ENCODE measurements at places on chromosomes 6 and 20.

DNA sequence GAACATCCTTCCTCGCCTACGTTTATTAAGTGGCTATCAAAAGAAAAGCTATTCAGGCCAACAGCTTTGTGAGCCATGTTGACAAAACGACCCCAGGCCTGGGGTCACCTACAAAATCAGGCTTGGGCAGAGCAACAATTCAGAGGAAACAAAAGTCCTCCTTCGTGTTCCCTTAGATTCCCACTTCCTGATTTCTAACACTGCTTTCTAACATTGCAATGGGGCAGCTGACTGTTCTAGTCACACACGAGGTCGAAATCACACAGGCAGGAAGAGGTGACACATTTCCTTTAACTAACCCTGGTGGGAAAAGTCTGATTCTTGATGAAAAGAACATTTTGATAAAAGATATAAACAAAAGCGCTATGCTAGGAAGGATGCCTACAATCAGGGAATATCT is 31.9 kb downstream of the WDR27 start:
- DNase-seq, result no peak

DNA sequence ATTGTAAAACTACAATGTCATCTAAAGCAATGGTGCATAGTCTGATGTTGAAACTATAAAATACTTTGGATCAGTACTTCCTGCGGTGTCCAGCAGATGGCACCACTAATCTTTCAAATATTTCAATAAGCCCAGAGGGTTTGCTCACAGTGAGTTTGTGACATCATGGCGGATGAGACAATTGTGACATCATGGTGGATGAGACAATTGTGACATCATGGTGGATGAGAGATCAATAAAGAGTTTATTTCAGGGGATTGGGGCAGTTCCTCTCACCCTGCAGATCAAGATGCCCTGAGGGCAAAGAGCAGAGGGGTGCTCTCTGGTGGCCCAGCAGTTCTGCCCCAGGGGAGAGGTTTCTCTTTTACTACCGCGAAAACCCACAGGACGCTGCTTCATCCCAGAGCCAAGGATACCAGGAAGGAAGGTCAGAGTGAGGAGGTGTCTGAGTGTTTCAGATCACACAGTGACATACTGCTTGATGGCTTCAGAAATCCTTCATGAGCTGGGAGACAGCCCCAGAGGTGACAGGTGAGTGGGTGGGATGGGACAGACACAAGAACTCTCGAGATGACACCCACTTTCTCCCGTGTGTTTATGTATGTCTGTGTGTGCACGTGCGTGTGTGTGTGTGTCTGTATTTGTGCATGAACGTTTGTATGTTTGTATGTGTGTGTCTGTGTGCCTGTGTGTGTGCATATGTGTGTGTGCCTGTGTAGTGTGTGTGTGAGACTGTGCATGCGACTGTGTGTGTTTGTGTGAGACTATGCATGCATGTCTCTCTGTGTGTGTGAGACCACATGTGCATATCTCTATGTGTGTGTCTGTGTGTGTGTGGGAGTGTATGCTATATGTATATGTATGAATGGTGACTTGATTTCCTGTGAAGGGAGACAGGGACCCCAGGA is 7.3 kb upstream of the ULBP2 start:
- DNase-seq, result peak; percentile 44

DNA sequence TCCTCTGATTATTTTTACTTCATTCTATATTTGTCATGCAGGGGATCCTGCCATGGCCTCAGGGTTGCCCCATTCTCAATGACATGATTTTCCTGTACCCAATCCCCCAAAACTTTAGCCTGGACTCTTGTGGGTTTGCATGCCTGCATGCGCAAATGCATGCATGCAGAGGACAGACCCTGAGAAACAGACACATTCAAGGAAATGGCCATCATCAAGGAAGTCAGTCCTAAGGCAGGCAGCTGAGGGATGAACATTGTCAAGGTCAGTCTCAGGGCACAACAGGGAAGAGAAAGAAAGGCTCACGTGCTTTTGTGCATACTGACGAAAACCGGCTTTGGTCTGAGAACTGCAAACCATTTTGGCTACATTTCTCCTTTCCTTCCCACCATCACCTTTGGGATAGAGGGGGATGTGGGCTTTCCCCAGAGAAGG is 13.1 kb downstream of the NEDD9 start:
- no peak for DNase-seq

GRCh38 chr20:44354979-44355497 is 461 bp upstream of the HNF4A start:
- DNase-seq, result no peak

- no peak for DNase-seq
These were observed 68.4 kb upstream of the PHIP start for GRCh38 chr6:79146421-79146820.

GRCh38 chr6:74925683-74926082 is 280.2 kb downstream of the COL12A1 start:
- DNase-seq, result no peak

GRCh38 chr20:44979090-44979621 is 12.8 kb downstream of the STK4 start:
- DNase-seq, result no peak

GRCh38 chr20:760751-761417 is 7.4 kb downstream of the SLC52A3 start:
- DNase-seq, result no peak

- DNase-seq, result no peak
These were observed at the start of gene HLA-DRB5 for GRCh38 chr6:32529697-32530430. HLA-DRB5 (minus strand) TSS chr6:32530287; CDS start chr6:32530224, 63 bp downstream.

DNA sequence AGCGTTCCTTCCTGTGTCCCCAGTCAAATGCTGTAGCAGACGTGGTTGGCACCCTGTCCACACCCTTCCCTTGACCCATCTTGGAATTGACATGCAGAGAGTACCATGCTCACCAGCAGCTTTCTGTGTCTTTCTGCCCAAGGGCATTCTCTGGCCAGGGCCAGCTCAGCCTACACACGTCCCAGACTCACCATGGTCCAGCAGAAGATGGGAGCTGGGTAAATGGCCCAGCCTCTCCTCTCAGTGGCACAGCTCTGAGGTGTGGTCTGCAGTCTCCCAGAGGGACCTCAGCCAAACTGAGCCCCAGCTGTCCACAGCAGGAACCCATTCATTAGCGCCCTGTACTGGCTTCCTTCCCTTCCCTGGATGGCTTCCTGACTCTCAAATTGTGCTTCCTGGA is 31.1 kb upstream of the BLCAP start:
- DNase-seq, result no peak

- no peak for DNase-seq
These were observed 10.6 kb downstream of the PNPLA1 start for GRCh38 chr6:36280467-36280866.

- no peak for DNase-seq
These were observed 6.2 kb downstream of the RNF217 start for GRCh38 chr6:124968401-124968800.

DNA sequence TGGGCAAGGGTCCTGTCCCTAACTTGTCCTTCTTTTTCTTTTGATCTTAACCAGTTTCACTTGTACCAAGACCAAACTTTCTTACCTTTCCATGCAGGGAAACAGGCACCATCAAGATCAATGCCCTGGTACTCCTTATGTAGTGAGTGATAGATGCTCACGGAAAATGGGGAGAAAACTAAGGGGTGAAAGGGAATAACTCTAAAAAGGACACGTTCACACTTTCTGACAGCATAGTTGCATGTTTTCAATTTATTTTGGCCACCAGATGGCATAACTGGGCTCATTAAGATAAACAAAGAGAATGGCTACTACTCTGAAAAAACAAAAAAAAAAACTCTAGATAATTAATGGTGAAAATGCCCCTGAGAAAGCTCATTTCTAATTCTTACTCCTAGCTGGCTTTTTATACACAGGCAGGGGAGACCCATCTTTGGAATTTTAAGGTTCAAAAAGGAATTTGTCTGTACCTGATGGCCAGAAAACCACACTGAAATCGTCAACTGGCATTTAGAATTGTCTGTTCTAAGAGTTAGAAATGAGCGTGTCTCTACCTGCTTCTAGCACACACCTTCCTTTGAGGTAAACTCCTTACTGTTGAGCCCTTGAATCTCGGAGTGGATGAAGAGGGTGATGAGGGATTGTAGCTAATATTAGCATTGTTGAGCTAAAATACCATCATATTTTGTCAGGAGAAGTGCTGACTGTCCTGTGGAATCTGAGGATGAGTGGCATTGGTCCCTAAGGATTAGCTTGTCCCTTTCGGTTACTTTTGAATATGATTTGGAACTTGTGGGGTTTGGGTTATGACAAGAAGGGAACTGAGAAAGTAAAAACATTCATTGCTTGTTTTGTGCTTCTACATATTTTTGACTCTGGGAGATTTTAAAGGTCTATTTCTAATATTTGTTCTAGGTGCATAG is 62.2 kb upstream of the DDR1 start:
- DNase-seq, result no peak

- DNase-seq, result no peak
These were observed 24.7 kb upstream of the HELZ2 start for GRCh38 chr20:63598479-63599395.

DNA sequence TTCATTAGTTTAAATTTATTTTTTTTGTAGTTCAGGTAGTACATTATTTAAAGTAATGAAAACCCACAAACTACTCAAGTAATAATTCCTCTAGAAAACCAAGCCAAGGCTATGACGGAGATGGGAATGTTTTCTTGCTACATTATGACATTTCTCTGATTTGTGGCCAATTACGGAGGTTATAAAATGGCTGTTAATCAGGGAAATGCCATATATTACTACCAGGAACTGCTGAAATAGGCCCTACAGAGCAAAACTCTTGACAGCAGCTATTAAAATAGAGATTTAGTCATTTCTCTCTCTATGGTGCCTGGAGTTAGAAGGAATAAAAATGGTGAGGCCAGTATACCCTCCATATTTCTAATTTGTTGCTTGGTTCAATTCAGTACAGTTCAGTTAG is 280.0 kb downstream of the ARHGAP18 start:
- DNase-seq, result no peak

- DNase-seq, result no peak
These were observed 24.4 kb downstream of the SIRPD start for GRCh38 chr20:1533059-1533458.

GRCh38 chr6:167329014-167329413 is 4.1 kb downstream of the TTLL2 start:
- no peak for DNase-seq

GRCh38 chr6:144653885-144654505 is 368.9 kb downstream of the UTRN start:
- DNase-seq, result no peak

DNA sequence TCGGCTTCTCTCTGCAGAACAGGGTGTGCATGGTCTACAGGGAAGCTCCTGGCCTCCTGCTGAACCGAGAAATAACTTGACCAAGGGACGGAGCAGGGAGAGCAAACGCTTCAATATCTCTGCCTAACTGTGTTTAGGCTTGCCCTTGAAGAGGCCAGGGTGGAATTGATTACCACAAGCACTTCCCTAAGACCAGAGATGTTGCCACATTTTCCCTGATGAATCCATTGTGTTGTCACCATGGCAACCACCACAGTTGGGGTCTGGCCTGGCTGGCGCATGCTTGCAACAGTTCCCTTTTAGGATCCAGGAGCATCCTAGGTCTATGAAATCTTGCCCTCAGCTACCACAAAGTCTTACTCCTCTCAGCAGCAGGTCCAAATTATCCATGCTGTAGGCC is 213.5 kb upstream of the SULF2 start:
- no peak for DNase-seq

DNA sequence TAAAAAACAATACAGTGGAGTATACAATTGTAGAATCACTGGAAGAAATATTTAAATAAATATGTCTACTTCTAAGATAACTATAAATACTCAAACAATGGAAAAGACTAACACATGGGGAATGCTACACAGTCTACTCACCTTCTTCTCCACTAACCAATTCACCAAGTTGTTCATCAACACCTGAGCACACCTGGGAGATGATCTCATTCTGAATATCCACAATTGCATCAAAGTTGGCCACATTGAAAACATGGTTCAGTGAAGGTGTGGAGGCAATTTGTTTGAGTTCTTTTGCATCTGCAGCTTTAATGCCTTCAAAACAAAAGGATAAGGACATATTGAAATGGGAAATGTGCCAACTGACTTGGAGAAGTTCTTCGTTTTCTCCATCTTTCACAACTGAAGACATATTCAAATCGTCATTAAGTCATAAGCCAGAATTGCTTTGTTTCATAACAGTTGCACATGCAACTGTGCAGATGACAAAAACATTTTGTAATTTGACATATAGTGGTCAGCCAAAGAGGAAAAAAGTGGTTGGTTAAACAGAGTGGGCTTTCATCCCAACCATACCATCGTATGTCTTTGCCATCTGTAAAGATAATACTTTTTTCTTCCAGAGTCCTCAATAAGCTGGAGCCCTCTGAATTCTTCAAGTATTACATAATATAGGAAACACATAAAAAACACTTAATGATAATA is 17.5 kb downstream of the COL12A1 start:
- no peak for DNase-seq

DNA sequence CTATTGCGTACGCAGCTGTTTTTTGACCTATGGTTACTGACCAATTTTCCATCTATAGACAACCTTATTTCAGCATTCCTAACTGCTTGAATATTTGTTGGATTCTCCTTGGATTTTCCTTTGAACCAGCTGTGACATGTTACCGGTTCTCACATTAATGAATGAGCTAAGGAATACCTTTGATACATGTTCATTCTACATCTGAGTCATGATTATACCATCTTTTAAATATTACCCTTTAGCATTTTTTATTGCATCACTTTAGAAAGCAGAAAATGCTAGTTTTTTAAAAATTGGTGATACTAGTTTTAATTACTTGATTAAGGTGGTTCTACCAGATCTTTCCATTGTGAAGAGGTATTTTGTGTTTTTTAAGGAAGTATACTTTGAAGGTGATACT is 1.9 kb upstream of the IGF2R start:
- DNase-seq, result no peak

DNA sequence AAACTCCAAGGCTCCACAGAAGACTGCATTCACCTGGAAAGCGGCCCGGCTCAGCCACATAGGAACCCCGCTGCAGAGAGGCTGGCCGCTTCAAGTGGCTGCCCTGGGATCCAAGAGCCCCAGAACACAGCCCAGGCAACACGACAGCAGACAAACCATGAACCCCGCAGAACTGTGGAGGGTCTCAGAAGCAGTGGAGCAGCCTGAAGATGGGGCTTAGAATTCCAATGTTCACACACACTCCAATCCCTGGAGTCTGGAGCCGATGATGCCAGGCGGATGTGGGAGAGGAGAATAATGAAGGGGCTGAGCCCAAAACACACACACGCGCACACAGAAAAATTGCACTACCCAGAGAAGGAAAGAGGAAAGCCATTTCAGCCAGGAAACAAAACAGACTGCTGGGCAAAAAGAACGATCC is 52.4 kb downstream of the NINL start:
- DNase-seq, result no peak

- no peak for DNase-seq
These were observed 4.1 kb upstream of the TOX2 start for GRCh38 chr20:43910564-43910963.

DNA sequence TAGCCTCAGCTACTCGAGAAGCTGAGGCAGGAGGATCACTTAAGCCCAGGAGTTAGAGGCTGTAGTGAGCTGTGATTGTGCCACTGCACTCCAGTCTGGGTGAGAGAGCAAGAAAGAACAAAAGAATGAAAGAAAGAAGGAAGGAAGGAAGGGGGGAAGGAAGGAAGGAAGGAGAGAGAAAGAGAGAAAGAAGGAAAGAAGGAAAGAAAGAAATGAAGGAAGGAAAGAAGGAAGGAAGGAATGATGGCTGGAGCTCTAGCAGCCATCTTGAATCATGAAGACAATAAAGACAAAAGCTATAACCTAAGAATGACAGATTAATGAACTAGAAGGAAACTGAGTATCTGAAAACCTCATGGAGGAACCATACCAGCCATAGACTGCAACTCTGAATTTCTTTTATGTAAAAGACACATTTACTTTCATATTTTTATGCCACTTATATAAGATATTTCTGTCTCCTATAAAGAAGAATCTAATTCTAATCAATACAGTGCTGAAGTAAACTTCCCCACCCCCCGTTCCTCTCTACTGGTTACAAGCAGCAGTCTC is 522.3 kb upstream of the JARID2 start:
- DNase-seq, result no peak
